ENCODE measurements at places on chromosomes 12 and 14.

- no peak for DNase-seq
Observed at GRCh38 chr12:131766382-131767107, 55.7 kb downstream of the SFSWAP start.

DNA sequence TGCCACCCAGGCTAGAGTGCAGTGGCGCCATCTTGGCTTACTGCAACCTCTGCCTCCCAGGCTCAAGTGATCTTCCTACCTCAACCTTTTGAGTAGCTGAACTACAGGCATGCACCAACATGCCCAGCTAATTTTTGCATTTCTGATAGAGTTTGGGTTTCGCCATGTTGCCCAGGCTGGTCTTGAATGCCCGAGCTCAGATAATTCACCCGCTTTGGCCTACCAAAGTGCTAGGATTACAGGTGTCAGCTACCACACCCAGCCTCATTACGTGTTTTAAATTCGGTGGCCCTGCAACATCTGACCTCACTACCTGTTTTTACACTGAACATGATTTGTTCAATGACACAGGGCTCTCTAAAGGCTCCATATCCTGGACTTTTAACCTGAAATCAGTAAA is 22.9 kb upstream of the RDH16 start:
- DNase-seq: no peak

GRCh38 chr12:6507102-6507998 is 13.4 kb downstream of the NCAPD2 start:
- DNase-seq: no peak

- no peak for DNase-seq
Observed at GRCh38 chr12:120055231-120056000, 61.1 kb downstream of the RAB35 start.

- peak; percentile 38 for DNase-seq
Observed at GRCh38 chr14:103232031-103232808, 101.8 kb upstream of the EIF5 start.

DNA sequence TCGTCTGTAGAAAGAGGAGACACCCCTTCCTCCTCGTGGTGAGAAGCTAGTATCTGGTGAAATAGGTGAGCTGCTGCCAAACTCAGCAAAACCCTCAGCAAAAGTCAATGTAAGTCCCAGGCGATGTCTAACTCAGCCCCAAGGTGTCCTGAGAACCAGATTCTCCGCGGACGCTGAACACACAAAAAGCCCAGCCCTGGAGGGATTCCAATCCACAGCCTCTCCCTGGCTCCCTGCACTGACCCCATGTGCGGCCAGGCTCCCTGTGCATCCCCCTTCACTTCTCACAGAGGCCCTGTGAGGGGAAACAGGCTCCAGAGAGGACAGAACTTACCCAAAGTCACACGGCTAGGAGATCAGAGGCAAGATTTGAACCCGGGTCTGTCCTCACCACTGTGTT is 81.5 kb downstream of the NINJ2 start:
- no peak for DNase-seq

DNA sequence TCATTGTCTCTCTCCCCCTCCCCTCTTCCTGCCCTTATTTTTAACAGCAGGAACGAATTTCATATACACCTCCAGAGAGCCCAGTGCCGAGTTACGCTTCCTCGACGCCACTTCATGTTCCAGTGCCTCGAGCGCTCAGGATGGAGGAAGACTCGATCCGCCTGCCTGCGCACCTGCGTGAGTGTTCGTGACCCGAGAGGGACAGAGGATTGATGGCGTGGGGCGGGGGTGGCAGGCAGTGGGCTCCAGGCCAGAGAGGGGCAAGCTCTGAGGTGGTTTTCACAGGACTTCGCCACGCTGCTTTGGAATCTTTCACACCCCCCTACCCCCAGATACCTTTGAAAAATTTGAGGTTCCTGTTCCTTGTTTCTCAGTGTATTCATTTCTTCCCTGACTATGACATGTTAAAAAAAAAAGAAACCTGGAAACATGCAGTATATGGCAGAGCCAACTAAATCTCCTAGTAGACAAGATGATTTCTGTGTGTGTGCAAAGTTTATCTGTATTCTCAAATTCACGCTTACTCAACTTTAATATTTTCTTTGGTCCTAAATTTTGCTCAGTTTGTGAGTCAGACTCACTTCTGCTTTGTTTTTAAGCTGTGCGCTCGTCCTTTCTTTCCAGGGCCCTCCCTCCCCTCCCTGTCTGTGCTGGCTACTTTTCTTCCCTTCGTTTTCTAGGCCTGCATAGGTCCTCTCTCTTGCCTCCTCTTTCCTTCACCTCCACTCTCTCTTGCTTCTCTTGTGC is 103.1 kb downstream of the ETV6 start:
- no peak for DNase-seq

DNA sequence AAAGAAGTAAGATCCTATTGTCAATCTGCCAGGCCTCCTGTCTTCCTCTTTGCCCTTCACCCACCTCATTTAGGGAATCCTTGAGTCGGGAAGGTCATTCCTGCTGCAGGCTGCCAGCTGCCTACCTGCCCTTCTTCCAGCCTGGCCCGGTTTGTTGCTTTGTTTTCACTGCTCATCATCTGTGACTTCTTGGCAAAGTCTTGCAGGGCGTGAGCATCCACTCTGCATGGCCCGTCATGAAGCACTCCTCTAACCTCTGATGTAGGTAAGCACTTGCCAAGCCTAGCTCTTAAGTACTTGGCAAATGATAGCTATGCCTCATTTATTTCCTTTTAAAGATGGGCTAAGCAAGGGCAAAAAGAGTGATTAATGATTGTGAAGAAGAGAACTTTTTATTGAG is 192.8 kb downstream of the NRXN3 start:
- DNase-seq: no peak

- no peak for DNase-seq
Observed at GRCh38 chr14:55514819-55515490, 65.1 kb upstream of the KTN1 start.

DNA sequence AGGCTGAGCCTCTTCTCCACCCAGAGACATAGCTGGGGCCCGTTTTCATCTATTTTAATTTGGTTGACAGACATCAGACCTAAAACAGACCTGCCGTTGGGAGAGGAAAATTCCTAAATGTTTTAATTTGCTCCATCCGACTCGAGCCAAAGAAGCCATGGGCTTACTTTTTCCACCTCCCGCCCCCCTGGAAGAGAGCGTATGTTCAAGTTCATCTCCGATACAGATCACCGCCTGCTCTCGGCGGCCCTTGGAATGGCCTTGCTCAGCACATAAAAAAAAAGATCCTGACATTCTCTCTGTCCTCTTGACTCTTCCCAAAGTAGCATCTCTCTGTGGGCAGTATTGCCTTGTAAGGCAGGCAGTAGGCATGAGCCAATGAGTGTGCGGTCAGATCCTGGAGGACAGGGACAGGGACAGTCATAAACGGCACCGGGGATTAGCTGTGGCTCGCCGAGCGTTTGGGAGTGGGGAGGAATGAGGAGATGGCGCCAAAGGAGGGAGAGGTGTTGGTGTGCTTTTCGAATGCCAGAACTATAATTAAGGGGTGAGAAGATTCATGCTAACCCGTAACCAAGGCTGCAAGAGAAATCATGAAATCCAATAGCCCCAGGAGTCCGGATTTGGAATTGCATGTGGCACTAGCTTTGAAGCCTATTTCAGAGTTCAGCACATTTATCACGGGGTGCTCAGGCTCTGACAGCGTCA is 47.9 kb upstream of the MEG3 start:
- no peak for DNase-seq

DNA sequence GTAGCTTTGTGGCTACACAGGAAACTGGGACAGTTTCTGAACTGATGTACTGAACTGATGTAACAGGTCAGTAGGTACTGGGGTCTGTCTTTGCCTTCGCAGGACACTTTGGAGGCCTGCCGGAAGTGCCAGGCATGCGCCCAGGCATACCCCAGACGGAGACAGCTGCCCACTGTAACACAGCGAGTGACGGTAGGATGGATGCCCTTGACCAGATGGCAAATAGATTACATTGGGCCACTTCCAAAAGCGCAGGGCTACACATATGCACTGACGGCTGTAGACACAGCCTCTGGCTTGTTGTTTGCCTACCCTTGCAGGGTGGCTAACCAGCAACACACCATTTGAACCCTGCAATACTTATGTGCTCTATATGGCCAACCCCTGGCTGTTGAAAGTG is 94.1 kb upstream of the TMPO start:
- DNase-seq: no peak

DNA sequence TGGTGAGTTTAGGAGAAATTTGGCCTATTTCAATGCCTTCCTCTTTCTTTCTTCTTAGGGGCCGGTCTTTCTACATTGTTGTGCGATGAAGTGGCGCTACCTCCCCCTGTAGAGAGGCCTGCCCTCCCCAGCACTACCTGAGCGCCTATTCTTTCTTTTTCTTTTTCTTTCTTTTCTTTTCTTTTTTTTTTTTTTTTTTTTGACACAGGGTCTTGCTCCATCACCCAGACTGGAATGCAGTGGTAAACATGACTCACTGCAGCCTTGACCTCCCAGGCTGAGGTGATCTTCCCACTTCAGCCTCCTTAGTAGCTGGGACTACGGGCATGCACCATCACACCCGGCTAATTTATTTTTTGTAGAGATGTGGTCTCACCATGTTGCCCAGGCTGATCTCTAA is 136.1 kb upstream of the MAX start:
- DNase-seq: peak; percentile 60

GRCh38 chr12:123571343-123571813 is 13.0 kb upstream of the TMED2 start:
- DNase-seq: peak; percentile 35

GRCh38 chr14:87600240-87600639 is 392.7 kb downstream of the GALC start:
- DNase-seq: no peak

DNA sequence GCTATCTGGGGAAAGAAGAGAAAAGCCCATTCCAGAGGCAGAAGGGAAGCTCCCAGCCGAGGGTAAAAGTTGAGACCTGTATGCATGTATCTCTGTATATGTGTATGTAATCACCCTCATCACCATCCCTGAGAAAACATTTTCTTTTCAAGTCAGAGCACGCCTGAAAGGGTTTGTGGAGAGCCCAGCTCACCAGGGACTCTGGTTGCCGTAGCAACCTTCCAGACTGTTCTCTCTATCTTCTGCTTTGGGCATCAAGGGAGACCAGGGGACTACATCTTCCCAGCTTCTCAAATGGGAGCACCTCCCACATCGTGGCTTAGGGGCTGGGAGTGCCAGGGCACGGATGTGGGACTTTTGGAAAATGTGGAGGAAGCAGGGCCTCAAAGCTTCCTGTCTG is 93.5 kb downstream of the GALNT8 start:
- DNase-seq: no peak

- DNase-seq: no peak
Observed at GRCh38 chr12:118299791-118300460, 72.8 kb downstream of the TAOK3 start.

- peak; percentile 66 for DNase-seq
Observed at GRCh38 chr14:77622366-77622961, 6.0 kb upstream of the SPTLC2 start.

- no peak for DNase-seq
Observed at GRCh38 chr12:94671917-94672316, 21.6 kb upstream of the TMCC3 start.

GRCh38 chr12:1439201-1439600 is 155.2 kb downstream of the FBXL14 start:
- no peak for DNase-seq

GRCh38 chr14:96267336-96267735 is 11.3 kb downstream of the BDKRB1 start:
- DNase-seq: no peak

DNA sequence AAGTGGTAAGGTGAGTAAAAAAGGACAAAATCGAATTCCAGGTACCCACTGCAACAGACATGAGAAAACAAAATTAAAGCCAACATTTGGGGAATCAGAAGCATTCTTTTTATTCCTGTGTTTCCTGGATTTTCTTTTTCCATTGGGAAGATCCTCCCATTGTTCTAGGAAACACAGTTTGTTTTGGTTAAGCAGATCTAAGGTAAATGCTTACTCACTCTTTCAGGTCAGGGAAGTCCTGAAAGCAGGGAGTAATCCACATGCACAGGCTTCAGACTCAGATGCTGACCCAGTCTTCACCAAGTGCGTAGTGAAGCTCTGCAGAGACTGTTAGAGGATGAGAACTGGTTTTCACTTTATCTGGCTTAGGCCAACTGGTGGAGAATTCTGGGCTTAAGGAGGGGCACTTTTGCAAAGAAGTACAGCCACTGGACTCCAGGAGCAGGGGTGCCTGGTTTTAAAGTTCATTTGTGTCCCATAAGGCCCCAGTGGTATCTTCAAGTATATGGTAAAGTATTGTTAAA is 57.7 kb downstream of the RPAP3 start:
- DNase-seq: no peak
